ENCODE measurements at places on chromosomes 7 and 10.

DNA sequence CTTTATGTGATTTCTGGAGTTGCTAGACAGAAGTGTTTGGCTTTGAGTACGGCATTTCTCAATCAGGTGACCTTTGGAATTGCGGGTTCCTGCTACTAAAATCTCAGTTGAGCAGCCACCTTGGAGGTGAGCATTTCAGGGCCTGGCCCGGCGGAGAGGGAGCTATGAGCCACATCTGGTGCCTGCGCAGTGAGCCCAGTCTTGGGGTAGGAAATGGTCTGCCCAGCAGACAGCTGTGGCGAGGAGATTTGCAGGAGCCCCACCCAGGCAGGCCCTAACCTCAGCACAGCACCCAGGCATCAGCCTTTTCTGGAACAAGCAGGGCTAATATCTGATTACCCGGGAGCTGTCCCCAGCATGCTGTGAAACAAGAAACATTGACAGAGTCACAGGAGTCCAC, 547.9 kb upstream of the FOXK1 start:
- peak; percentile 64 for DNase-seq

DNA sequence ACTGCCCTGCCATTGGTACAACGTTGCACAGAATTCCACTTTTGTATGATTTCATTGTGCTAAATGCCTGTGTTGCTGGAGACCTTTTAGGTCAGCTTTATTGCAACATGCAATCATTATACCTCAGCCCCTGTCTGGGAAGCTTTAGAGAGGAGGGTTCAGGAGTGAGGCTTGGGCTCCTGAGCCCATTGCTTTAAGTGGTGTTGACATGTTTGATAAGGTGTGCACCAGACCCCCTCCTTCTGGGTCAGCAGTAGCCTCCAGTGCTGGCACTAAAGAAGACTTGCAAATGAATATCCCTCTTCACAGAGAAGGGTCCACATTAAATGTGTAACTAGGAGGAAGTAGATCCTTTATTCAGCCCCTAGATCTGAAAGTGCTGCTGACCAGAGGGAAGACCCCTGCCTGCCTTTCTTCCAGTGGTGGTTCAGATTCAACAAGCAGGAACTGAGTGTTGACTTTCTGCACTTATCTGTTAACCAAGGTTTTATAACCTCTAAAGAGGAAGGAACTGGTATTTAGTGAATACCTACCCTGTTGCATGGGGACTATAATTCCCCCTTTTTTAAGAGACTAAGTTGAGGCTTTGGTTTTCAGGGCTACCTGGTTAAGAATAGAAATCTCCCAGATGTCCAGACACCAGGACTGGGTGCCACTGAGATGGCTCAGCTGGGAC, 369.4 kb upstream of the IGFBP3 start:
- DNase-seq, result no peak

GRCh38 chr7:48832303-48832845, 92.0 kb upstream of the CDC14C start:
- DNase-seq, result no peak

DNA sequence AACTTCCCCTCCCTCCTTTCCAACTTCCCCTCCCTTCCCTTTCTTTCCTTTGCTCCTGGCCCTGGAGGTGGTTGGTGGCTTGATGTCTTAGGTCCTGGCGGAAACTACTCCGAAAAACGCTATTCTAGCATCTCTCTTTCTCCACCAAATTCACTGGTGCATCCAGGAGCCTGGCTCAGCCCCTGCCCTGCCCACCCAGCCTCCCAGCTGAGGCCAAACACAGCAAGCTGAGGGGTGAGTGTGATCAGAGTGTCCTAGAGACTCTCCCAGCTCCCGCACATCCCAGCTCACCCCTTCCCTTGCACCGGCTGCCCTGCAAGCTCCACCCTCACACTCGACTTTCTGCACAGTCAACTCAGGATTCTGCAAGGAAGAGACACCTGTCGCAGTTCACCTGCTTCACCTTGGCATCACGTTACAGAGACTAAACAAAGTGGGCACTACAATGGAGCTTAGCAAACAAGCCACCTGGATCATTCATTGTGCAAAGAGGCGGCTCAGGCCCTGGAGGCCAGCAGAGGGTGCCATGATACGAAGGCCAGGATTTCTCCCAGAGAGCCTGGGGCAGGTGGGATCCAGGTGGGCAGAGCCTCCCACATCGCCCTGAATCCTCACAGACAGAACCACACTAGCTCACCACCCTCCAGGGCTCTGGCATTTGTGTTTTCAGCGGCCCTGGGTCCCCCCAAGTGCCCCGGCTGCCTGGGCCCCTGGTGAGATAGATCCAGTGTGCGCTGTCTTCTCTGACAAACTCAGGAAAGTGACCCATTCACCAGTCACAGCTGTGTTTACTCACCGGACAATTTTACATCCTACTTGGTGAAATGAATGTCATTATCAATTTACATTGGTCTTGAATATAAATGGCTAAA, 169.6 kb downstream of the TCERG1L start:
- DNase-seq, result no peak

DNA sequence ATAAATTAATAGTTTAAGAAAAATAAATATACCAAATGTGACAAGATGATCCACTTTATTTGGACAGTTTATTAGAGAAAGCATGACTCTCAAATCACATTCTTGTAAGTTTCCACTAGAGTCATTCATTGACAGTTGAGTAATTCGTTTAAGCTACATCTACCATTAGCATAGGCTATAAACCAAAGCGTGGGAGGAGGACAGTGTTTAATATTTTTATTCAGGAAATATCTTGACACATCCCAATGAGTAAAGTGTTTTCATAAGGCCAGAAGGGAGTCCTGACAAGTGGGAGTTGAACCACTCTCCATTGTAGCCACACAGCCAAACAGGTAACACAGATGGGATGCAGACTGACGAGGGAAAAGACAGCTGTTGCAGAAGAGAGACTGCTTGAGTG, 386.5 kb upstream of the SEMA3D start:
- DNase-seq, result no peak

GRCh38 chr10:31118556-31118955, 86.9 kb upstream of the ZNF438 start:
- DNase-seq, result no peak

GRCh38 chr7:124034754-124035100, 1.9 kb upstream of the TMEM229A start:
- DNase-seq, result no peak

GRCh38 chr7:122038904-122039303, 105.1 kb downstream of the AASS start:
- DNase-seq, result no peak

- DNase-seq, result no peak
Measured at GRCh38 chr10:89210794-89211425, 3.8 kb upstream of the CH25H start.

GRCh38 chr7:67738958-67739357, 742.3 kb downstream of the TYW1 start:
- DNase-seq, result peak; percentile 77

- DNase-seq, result no peak
Measured at GRCh38 chr7:140059273-140060242, 3.2 kb downstream of the PARP12 start.

DNA sequence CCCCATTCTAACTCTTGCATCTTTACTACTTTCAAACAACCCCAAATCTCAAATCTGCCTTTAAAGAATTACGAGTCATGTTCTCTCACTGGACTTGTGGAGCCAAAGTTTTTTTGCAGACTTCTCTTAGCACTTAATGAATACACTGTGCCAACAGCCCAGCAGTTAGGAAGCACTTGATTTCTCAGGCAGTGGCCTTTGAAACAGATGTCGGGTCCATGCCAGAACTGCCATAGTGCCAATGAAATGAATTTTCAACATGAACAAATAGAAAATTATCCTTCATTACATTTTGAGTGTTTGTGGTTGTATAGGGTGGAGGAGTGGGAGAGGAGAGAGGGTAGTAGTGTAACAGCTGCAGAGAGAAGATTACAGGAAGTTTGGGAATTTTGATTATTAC, 5.9 kb downstream of the BORCS7 start:
- no peak for DNase-seq

DNA sequence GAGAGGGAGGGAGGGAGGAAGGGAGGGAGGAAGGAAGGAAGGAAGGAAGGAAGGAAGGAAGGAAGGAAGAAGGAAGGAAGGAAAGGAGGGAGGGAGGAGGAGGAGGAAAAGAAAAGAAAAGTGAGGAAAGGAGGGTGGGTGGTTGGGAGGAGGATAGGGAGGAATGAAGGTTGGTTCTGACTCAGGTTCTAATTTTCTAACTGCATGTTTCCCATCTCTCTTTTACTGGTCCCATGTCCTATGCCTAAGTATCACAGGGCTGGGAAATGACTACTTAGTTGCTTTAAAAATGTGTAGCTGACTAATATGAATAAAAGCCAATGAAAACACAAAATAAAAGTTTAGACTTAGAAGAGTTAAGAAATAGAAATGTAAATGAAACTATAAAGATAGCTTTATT, 890.9 kb upstream of the POT1 start:
- DNase-seq, result no peak

DNA sequence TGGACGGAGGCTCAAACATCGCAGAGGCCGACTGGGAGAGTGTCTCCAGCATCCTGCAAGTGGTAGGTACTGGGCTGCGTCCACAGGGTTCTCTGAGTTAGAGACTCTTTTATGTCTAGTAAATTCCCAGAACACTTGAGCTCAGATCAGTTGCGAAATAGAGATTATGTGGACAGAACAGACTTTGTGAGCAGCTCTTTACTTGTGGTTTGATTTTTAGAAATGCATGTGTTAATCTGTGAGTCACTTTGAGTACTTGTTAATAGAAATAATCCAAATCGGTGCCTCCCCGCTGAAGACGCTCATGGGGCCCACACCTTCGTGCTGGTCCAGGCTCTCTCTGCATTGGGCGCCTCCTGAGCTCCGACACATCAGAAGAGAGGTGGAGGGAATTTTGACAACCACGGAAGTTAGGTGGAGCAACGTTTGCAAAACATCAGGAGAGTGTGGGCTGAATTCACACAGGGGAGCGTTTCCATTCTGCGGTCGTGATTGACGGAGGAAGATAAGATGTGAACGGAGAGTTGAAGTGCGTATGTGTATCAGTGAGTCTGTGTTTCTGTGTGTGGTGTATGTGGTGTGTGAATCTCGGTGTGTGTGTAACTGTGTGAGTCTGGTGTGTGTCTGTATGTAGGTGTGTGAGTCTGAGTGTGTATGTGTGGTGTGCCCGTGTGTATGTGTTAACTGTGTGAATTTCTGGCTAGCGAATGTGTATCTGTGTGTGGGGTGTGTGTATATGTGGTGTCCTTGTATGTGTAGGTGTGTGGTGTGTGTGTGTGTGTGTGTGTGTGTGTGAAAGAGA, 32.1 kb downstream of the PFKP start:
- no peak for DNase-seq

DNA sequence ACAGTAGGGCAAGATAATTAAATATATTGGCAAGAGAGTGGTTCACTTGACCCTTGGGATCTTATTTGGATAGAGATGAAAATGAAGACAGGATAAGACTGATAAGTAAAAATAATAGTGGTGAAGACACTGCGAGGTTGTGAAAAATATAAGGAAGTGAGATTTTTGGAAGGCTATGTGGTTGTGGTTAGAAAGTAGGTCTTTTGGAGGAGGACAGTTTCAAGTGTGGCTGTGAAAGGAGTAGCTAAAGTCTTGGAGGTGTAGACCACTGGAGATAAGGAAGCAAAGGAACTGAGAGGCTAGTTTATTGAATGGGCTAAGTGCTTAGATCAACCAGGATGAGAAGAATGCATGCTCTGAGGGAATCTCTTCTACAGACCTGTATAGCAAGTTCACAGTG, 11.2 kb downstream of the MIOS start:
- no peak for DNase-seq

GRCh38 chr7:5766321-5766761, 15.1 kb downstream of the RNF216 start:
- no peak for DNase-seq

DNA sequence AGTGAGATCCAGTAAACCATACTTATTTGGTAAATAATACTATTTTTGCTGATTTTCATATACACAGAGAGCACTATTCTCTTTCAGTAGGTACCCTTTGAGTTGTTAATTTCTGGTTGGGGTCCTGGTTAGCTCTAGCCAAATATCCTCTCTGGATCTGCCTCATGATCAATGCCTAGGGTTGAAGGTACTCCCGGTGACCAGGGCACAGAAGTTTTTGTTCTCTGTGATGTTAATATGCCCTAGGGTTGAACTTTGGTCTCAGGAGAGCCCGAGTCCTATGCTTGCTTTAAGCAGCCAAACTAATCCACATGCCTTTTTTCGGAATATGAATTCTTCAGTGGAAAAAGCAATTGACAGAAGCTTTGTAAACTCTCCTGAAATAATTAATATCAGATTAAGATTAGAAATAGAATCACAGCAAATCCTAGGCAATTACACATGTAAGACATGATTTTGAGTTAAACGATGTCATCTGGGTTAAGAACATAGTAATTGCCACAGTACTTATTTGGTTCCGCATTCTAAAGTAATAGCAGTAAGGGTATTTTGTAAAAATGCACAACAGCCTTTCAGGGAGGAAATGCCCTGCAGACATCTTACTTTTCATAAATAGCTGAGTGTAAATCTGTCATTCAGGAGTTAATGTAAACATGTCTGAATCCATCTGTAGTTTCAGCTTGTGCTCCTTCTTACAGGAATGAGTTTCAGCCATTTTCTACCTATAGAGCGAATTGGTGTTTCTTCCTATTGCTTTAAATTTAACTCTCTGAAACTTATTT, 10.1 kb downstream of the CHN2 start:
- peak; percentile 65 for DNase-seq

DNA sequence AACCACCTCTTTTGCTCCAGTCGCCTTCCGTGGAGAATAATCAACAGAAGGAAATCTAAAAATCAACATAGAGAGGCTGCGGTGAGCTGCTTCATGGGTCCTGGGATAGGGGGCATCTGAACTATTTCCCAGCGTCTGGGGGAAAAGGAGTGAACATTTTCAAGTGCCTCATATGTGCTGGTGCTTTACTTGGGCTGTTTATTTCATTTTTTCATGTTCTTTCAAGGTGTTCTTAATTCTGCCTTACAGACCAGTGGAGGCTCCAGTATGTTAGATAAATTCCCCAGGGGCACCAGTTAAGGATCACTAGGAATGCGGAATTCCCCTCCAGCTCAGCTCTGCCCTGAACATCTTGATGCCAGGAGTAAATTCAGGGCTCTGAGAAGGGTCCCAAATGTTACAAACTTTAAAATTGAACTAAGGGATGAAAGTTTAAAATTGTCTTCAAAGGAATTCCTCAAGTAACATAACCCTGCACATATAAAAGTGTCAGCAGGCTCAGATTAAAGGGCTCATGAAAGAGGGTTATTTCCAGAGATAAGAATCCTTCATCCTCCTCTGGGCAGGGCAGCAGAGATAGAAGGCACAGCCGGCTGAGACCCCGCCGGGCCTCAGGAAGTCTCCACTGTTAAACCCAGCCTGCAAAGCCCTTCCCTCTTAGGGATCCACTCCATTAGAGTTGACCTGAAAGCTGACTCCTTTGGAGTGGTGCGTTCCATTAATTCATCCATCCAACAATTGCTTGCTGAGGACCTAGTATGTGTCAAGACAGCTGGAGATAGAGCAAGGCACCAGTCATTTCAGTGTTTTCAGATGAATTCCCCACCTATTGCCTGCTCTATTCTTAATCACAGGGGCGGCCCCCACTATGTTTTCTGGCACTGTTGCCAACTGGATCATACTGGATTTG, 345.8 kb downstream of the KCNMA1 start:
- DNase-seq, result no peak

- DNase-seq, result no peak
Measured at GRCh38 chr7:90833443-90833842, 237.3 kb downstream of the CDK14 start.
